Fibroblast of the conjunctiva (primary cell): ENCODE measurements at places on chromosomes 7 and 10.

DNA sequence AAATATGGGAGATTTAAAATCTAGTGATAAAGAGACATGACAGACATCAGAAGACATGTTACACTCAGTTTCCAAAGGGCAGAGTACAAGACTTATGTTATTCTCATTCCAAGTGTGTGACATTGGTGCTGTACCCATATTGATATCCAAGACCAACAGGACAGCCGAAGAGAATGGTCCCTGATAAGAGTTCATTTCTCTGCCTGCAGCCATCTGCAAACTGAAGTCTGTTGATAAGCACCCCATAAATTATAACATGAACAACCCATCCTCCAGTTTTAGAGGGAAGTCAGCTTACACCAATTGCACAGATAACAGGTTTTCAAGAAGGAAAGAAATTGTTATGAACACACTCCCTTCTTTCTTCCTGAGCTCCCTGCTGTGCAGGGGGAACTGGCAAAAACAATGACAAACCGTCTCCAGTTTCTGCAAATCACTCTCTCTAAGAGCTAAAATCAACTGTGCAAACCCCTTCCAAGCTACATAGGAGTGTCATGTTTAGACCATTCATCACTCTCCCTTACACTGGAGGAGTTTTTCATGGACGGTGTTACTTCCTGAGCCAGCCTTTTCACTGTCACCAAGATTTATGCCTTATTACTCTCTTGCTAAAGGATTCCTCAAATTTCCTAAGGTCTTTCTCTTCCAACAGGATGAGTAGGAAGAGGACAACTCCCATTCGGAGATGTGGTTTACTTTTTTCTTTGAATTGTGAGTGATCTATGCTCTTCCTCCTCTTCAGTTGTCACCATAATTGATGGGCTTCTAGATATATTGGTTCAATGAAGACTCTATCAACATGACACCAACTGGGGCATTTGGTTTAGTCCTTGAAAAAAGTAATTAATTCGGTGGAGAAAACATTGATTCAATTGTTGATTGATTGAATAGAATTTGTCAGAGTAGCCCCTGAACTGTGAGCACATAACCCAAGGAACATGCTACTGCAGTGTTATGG is 80.3 kb upstream of the FAM171A1 start:
- DNase-seq: no peak

- no peak for DNase-seq
These were observed 16.5 kb downstream of the ADAP1 start for GRCh38 chr7:937856-938484.

- no peak for DNase-seq
These were observed 8.8 kb downstream of the CCDC136 start for GRCh38 chr7:128800567-128800966.

- no peak for DNase-seq
These were observed 258.8 kb downstream of the RPS24 start for GRCh38 chr10:78292250-78292981.

DNA sequence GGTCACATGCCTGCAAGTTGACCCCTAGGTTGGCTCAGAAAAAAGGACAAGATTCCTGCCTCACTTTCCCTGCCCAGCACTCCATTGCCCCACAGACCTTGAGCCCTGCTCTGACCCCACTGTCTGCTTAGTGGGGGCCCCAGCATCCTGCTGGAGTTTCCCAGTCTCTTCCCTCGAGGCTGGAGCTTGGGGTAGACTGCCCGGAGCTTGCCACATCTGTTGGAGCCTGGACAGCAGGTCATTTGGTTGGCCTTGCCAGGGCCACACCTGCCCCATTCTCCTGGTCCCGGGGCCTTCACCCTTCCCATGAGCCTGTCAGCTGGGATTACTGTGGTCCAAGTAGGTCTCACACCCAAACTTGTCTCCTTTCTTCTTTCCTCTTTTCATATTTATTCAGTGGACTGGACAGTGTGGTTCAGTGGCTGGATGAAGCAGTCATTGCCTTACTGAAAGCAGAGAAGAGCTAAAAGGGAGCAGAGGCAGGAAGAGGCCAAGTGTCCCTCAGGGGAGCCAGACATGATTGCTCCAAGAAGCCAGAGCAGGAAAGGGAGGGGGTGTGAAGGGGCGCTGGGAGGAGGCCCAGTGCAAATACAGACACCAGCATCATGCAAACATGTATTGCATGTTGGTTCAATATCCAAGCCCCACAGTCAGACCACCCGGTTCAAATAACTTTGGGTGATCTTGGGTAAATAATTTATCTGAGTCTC is 56.2 kb upstream of the CACUL1 start:
- DNase-seq: no peak

DNA sequence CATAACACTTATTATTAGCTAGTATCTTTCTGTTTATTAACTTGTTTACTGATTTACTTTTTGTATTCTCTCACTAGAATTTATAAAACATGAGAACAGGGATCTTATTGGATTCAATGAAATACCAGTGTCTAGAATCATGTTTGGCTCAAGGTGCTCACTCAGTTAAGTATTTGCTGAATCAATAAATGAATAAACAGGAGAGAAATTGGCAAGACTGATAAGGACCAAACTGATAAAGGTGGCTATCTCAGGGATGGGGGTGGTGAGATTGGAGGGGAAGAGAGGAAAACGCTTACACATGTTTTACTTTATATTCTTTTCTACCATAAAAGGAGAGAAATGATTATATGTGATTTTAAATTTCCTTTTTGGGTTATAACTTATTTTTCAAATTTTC is 43.3 kb upstream of the CCDC6 start:
- no peak for DNase-seq

- DNase-seq: no peak
These were observed 53.9 kb downstream of the PRTFDC1 start for GRCh38 chr10:24898501-24898900.

DNA sequence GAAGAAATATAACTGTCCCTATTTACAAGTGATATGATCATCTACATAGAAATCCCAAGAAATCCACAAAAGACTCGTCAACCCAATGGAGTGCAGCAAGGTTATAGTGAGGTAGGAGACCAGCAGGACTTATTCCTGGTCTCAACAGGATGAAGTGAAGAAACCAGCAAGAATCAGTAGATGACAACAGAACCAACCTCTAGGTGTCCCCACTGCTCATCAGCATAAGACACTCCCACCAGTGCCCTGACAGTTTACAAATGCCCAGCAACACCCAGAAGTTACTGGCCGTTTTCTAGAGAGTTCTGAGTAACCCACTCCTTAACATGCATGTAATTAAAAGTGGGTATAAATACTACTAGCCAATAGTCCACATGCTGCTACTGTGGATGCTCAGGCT is 470.5 kb upstream of the LRRTM3 start:
- DNase-seq: no peak

GRCh38 chr7:37960483-37960882 is 40.0 kb downstream of the EPDR1 start:
- DNase-seq: no peak

GRCh38 chr7:4249241-4249640 is 432.9 kb upstream of the FOXK1 start:
- no peak for DNase-seq
